T-helper 2 cell treated with Interferon-gamma antibody and Interleukin-4, amounts not matched to agents 5 μg/mL and 100 μg/mL, for 36 hours (primary cell): ENCODE measurements at places on chromosomes 5 and 9.

GRCh38 chr9:21558615-21559401, 76.7 kb upstream of the IFNE start:
- DNase-seq, result no peak

DNA sequence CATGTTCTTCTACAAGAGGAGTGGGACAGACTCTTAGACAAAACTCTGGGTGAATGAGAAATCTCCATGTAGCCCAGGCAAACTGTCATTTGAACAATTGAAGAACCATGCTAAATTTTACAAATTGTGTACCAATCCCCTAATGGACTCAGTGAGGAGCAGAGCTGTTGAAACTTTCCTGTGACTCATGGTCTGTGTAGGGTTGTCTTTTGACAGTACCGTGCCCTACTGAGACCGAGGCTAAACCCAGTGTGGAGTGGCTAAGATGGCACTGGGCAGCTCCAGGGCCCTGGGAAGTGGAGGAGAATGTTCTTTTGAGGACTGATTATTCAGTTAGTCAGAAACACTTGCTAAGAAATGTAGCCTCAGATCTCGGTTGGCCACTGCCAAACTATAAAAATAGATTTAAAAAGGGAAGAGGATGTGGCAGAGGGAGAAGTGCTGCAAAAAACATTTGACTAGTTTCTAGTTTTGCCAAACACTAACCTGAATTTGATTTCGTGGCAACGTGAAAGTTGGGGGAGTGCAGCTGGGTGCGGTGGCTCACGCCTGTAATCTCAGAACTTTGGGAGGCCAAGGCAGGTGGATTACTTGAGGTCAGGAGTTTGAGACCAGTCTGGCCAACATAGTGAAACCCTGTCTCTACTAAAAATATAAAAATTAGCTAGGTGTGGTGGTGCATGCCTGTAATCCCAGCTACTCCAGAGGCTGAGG, 24.7 kb downstream of the POU4F3 start:
- DNase-seq, result no peak

GRCh38 chr9:87455407-87455806, 42.3 kb upstream of the DAPK1 start:
- no peak for DNase-seq

GRCh38 chr9:131278702-131279111, 2.4 kb upstream of the FAM78A start:
- DNase-seq, result no peak

DNA sequence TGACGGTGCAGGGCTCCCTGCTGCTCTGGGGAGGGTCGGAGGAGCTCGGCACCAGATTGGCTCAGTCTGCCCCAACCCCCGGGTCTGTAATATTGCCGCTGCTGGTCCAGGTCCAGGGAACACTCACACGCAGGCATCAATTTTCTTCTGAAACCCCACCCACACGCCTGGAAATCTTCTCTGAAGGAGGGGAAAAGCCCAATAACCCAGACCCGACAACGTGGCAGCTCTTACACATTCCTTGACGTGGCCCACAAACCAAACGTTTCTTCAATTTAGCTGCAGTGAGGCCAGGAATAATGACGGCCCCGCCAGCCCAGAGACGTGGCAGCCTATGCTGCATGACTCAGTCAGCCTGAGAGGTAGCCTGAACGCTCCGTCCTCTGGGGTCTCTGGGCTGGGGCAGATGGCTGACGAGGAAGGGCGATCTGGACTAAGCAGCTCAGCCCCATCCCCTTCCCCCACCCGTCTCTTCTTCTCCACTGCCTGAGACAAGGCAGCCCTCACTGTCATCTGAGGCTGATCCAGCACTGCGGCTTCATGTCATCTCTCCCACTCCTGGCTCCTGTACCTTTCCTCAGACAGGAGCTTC, 9.9 kb upstream of the SPARC start:
- DNase-seq, result no peak

DNA sequence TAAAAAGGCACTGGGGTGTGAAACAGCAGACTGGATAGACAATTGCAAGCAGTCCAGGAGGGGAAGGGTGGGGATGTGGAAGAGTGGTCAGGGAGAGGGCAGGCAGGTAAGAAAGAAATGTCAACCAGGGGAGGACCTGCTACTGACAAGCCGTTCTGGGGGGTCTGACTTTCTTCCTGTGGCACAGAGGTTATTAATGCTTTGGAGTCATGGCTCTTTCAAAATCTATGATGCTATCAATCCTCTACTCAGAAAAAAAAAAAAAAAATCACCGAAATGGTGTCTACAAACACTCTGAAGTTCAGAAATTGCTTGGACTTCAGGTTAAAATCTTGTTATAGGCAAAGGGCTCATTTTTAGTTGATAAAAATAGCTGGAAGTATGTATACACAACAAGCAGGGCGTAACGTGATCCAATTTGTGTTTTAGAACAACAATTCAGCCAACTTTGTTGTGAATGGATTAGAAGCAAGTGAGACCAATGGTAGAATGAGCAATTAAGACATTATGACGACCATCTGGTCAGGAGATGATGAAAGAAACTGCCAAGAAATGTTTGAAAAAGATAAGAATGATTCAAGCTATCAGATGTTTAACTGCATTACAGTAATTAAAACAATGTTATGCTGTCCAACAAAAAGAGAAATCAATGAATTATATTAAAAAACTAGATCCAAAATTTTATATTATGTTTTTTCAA, 255.2 kb downstream of the DEPDC1B start:
- DNase-seq, result no peak

GRCh38 chr5:153893817-153894216, 144.9 kb downstream of the FAM114A2 start:
- no peak for DNase-seq

- peak; percentile 67 for DNase-seq
Measured at GRCh38 chr5:132496631-132497487, 6.3 kb upstream of the IRF1 start.

GRCh38 chr5:167233507-167234220, 1057.8 kb upstream of the WWC1 start:
- DNase-seq, result no peak

DNA sequence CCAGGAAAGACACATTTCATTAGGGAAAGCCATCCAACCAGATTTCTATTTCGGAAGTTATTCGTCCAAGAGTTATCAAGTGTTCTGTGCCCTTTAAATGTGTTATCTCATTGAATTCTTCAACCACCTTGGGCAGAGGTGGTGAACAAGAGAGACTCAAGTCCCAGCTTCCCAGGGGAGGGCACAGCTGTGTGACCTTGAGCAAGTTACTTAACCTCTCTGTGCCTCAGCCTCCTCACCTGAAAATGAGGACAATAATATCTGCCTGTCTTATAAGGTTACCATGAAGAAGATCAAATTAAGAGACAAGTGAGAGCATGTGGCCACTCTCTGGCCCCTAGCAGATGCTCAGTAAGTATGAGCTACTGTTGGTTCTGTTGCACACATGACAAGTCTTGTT, 37.4 kb downstream of the WHRN start:
- DNase-seq, result no peak
